ENCODE measurements at places on chromosomes 1 and 21.

DNA sequence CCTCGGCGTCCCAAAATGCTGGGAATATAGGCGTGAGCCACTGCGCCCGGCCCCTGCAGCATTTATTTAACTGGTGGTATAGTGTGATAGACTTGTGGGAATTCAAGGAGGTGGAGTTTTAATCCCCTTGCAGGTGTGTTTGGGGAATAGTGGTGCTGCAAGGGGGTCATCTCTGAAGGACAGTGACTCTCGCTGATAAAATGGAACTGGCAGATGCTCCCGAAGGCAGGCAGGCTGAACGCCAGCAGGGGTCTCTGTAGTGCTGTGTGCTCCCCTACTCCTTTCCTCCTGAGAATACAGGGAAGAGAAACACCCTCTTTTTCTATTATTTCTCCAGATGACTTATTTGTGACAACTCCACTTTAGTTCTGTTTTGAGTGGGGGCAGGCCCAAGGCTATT is 4.0 kb downstream of the OSCP1 start:
- DNase-seq: no peak
- H3K4me3 ChIP-seq: no peak overlapping the region
- H3K36me3 ChIP-seq: no peaks in the 10 kb centered on the region

- H3K27me3 ChIP-seq: no peaks in the 10 kb centered on the region
- H3K36me3 ChIP-seq: no peaks in the 10 kb centered on the region
- peaks cover 8% of the 10 kb centered on the region for H3K4me1 ChIP-seq
- DNase-seq: no peak
These were observed 42.3 kb downstream of the AZIN2 start for GRCh38 chr1:33123266-33123665.

DNA sequence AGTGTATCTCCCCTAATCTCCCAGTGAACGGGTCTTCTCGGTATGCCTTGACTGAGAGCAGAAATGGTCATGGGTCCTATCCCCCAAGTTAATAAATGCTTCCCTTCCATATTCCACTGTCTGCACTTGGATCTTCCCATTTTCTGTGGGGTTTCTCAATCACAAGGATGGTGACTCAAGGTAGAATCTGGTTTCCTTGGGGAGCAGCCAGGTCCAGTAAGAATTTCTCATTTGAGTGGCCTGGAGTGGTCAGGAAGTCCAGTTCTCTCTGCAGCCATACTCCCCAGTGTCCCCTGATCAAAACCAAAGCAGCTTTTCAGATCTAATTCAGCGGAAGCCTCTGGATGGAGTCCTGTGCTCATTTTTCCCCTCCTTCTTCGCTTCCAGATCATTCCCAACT is 14.8 kb upstream of the SLC27A3 start:
- H3K27me3 ChIP-seq: no peaks in the 10 kb centered on the region
- no peaks in the 10 kb centered on the region for H3K4me1 ChIP-seq
- peaks cover 6% of the 10 kb centered on the region for H3K36me3 ChIP-seq
- no peak overlapping the region for H3K4me3 ChIP-seq
- no peak for DNase-seq
- H3K27ac ChIP-seq: no peak overlapping the region

GRCh38 chr1:217712925-217713597 is 81.9 kb downstream of the SPATA17 start:
- no peak overlapping the region for H3K4me3 ChIP-seq
- DNase-seq: no peak
- H3K27ac ChIP-seq: no peak overlapping the region
- no peaks in the 10 kb centered on the region for H3K4me1 ChIP-seq

DNA sequence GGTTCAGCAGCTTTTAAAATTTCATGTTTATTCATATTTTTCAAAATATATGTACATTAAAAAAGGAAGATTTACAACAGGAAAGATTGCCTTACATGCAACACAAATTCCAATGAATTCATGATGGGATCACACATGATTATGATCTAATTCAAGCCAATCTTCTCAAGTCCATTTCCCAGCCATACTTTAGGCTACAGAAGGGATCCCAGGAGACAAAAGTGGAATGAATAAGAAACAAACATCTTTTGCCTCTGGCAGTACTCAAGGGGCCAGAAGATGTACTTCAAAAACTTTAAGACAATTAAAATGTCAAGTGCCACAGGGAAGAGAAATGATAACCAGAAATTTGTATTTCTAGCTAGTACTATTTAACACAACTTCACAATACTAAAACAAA is 10.2 kb upstream of the SH2D5 start:
- no peak overlapping the region for H3K27ac ChIP-seq
- H3K27me3 ChIP-seq: no peaks in the 10 kb centered on the region

DNA sequence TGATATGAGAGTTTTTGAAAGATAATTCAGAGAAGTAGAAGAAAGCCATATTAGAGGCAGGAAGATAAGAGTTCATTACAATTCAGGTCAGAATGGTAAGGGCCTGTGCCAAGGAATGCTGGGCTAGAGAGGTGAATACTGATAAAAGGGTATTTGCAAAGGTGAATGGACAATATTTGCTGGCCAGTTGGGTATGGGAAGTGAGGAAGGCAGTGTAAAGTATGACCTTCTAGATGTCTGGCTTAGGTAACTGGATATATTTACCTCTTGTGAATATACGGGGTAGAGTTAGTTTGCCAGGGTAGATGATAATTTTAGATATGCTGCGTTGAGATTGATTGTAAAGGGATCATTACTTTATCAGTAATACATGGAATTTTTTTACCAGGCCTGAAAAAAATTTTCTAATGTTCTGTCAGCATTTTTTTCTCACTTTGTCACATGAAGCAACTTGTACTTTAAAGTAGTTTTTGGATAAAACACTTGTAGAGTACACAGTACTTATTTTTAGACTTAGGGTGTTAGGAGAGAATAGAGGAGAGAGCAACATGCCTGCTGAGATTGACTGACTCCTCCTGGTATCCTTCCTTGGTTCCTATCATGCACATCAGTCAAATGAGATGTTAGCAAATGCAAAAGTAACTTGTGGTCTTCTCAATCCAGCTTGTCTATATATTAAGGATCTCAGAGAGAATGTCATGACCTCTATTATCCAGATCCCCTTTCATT is 14.1 kb downstream of the RTCA start:
- H3K4me3 ChIP-seq: no peak overlapping the region
- no peaks in the 10 kb centered on the region for H3K4me1 ChIP-seq
- no peaks in the 10 kb centered on the region for H3K27me3 ChIP-seq
- no peak overlapping the region for H3K27ac ChIP-seq
- no peak for DNase-seq

Data from liver (tissue), 10 donors.